ENCODE measurements at places on chromosomes 2 and 18.
A peak's percentile ranks its signal among the peaks of the same experiment; 100 is the strongest.

- DNase-seq = no peak
These were observed 10.9 kb downstream of the UXS1 start for GRCh38 chr2:106183101-106183696.

GRCh38 chr2:169512525-169512924 lies 3.0 kb downstream of the KLHL41 start:
- DNase-seq = no peak

- no peak for DNase-seq
These were observed 7.6 kb downstream of the HIBCH start for GRCh38 chr2:190311893-190312634.

DNA sequence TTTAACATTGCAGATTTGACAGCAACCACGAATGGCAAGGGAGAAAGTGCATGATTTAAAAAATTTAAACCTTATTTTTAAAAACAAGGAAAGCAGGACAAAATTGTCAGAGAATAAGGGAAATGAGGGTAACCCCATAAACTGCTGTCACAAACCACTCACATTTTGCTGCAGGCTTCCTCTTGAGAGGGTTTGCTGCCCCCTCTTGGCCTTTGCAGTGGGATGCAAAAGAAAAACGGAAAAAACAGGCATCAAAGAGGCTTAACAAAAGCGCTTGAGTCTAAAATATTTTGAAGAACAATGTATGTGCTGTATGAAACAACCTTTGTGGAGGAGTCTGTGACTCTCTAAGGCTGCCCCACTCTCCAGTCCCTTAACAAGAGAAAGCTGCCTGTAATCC lies 91.6 kb downstream of the TMX3 start:
- peak; percentile 48 for DNase-seq

GRCh38 chr2:22683914-22684313 lies 701.1 kb upstream of the KLHL29 start:
- DNase-seq = no peak

GRCh38 chr2:193810533-193810932 lies 1615.8 kb upstream of the TMEFF2 start:
- DNase-seq = no peak

- DNase-seq = no peak
These were observed 50.9 kb upstream of the PHLPP1 start for GRCh38 chr18:62664414-62664813.

GRCh38 chr18:44548291-44549221 lies 132.1 kb upstream of the SETBP1 start:
- no peak for DNase-seq

DNA sequence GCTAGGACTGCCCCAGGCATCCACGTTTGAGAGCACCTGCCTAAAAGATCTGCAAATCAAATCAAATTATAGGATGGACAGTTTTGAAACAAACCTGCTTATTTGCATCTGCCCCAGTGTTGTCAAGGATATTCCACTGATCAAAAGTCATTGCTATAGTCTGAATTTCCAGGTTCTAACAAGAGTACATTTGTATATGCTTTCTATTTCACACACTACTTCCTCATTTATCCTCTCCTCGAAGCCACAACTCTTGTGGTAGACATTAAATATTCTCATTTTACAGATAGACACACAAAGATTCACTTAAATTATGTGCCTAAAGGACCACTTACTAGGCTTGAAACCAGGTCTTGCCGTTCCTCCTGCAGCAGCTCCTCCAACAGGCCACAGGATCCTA lies 11.9 kb upstream of the TET3 start:
- no peak for DNase-seq

- DNase-seq = no peak
These were observed 123.1 kb downstream of the LRRTM4 start for GRCh38 chr2:77398970-77399600.

DNA sequence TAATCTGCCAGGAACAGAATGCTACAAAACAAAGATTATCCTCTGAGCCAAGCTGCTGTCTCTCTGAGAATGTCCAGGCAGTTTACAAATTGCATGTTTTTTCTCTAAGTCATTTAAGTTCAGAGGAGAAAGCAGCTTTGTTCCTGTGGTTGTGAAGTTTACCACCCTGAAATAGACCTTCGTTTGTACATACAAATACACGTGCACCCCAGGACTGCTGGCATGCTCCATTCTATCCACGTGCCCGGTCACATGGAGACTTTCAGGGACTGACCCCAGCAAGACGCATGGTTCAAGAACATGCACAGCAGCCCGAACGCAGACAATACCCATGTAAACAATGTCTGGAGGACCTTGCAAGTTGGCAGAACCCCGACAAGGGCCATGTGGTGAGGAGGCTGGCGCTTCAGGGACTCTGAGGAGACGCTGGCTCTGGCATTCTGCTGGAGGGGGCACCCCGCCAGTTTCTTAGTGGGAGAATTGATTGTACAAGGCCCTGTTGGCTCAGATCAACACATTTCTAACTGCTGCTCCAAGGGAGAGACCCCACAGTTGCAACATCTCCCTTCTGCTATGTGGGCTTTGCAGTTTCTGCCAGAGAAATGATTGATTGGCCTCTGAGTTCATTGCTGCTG lies 33.3 kb downstream of the FAM178B start:
- no peak for DNase-seq

DNA sequence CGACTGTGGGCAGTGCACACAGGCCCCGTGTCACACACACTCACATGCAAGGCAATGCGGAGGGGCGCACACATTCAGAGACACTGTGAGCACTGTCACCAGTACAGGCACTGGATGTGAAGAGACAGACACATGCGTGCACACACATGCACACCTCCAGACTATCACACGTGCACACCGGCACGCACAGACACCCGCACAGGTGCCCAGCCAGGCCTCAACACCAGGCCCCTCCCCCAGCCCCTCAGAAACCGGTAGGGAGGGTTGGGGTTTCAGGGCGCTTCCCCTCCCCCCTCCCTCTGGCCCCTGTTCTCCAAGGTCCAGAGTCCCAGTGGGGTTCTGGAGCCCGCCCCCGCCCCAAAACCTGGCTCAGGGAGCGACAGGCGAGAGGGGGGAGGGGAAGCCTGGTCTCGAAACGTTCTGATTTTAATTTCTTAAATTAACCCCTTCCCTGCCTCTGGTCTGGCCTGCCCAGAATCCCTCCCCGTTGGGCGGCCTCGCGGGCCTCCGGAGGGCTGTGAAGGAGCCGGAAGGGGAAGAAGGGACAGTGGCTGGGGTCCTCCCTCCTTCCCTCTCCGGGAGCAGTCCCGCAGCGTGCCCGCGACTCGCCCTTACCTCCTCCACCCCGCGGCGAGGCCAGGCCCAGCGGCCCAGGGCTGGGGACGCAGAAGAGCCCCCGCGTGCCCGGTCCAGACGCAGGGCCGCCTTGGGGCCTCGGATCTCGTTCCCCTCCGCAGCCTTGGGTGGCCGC lies 558 bp downstream of the FBXO41 start:
- DNase-seq = no peak

DNA sequence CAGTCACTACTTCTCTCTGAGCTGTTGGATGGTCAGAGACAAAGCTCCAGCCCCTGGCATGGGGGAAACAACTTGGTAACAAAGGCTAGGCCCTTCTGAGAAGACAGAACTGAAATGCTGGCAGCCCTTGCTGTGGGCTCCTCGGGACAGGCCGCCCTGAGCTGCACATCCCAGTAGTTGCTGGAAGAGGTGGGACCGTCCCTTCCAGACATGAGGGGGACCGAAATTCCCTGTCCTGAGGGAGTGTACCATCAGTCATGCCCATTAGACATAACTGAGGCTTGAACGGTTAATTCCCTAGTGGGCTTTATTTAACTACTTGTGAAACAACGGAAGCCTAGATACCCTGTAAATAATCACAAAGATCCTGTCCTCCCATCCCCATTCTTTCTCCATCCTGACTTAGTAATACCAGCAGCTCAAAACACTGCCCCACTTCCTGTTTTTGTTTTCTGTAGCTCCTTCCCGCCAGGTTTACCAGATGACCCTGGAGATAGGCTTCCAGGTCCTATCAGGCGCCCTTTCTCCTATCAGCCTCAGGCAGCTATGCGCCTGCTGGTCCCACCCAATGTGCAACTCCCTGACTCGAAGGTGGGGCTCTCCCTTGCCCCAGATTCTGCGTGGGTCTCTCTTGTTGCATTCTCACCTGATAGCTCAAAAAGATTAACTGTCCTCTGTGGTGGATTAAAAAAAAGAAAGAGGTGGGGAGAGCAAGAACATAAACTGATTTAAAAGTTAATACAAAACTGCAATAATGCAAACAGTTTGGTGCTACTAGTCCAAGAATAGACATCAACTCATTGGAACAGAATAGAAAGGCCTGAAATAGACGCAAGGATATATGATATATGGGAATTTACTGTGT lies 37.0 kb upstream of the NT5DC4 start:
- no peak for DNase-seq

DNA sequence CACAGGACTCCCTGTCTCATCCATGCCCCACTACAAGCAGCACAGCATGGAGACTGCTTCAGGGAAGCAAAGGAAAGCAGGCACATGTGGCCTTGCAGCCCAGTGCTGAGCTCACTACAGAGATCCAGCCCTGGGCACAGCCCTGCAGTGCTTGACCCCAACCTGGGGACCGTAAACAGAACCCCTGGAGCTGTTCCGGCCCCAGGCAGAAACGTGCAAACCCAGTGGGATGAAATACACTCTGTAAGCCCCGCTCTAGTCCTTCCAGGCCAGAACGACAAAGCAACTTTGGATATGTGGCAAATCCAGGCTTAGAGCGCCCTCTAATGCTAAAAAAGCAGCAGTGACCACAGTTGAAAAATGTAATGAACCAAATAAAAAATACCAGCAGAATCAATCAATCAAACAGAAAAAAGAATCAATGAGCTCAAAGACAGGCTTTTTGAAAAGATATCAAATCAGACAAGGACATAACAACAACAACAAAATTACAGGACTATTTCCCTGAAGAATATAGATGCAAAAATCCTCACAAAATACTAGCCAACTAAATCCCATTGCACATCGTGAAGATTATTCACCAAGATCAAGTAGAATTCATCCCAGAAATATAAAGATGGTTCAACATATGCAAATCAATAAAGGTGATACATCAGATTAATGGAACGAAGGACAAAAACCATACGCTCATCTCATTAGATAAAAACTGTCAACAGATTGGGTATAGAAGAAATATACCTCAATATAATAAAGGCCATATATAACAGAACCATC lies 45.6 kb downstream of the ZNF519 start:
- DNase-seq = peak; percentile 16

- DNase-seq = no peak
These were observed 48.8 kb upstream of the TMEFF2 start for GRCh38 chr2:192243488-192243887.

- DNase-seq = no peak
These were observed 201.5 kb upstream of the SLC35G4 start for GRCh38 chr18:11407940-11408339.

- DNase-seq = no peak
These were observed 3.2 kb downstream of the CD226 start for GRCh38 chr18:69944436-69944835.

DNA sequence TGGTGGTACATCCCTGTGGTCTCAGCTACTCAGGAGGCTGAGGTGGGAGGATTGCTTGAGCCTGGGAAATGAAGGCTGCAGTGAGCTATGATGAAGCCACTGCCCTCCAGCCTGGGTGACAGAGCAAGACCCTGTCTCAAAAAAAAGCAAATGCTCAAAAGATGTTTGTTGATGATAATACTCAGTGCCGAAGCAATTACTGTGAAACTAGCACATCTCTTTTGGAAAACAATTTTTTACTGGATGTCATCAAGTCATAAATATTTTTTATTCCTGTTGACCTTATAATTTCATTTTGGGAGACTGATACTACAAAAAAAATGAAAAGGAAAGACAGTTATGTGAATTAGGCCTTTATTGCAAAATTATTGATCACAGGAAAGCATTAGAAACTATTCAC lies 34.5 kb upstream of the FHOD3 start:
- DNase-seq = no peak

GRCh38 chr18:2850816-2851215 lies 4.0 kb downstream of the EMILIN2 start:
- no peak for DNase-seq

DNA sequence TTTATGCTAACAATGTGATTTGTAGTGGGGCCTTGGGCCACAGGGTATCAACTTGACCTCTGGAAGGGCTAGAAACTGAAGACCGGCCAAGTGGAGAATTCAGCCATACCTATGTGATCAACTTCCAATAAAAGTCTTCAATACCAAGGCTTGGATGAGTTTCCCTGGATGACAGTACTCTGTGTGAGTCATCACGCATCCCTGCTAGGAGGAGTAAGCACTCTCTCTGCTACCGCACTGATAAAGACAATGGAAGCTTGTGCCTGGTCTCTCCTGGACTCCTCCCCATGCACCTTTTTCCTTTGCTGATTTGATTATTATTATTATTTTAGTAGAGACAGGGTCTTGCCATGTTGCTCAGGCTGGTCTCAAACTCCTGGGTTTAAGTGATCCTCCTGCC lies 58.1 kb downstream of the SKA1 start:
- DNase-seq = no peak

GRCh38 chr2:162556996-162557395 lies 213.1 kb downstream of the GCA start:
- no peak for DNase-seq

DNA sequence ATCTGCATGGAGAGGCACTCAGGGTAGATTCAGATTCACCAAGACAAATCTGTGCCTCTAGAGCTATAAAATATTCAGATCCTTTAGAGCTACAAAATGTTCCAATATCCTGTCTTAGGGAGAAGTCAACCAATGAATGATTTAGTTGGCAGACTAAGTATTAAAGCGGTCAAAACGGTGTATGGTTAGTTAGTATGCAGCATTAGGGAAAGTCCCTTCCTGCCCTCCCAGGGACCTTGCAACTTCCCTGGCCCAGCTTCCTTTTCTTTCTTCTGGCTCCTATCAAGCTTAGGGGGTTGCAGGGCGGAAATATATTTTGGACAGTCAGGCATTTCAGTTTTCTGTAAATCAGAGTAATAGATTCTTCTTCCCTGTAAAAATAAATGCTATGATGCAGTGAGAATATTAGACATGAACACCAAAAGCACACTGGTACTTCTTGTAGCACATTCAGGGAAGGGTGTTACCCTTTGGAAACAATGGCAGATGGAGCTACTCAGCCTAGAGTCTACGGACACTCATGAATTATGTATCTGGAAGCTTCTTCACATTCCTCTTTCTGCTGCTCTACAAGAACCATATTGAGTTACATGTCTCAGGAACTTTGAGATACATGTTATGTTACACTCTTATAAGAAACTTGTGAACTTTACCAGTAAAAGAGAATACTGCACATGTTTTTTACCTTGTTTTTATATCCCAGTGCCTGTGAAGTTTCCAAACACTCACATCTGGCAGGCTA lies 45.7 kb downstream of the CCDC93 start:
- DNase-seq = no peak

- no peak for DNase-seq
These were observed 36.0 kb upstream of the BIN1 start for GRCh38 chr2:127142663-127143630.

- no peak for DNase-seq
These were observed 126.7 kb upstream of the TMEM200C start for GRCh38 chr18:6022074-6022444.

- no peak for DNase-seq
These were observed 436.7 kb downstream of the ZEB2 start for GRCh38 chr2:144083211-144083610.

Measured in A549 (cell line).